DMS 273 treated with DMSO at 0.1 percent for 48 hours (cell line): ENCODE measurements at places on chromosomes 11 and 22.
A peak's percentile ranks its signal among the peaks of the same experiment; 100 is the strongest.

DNA sequence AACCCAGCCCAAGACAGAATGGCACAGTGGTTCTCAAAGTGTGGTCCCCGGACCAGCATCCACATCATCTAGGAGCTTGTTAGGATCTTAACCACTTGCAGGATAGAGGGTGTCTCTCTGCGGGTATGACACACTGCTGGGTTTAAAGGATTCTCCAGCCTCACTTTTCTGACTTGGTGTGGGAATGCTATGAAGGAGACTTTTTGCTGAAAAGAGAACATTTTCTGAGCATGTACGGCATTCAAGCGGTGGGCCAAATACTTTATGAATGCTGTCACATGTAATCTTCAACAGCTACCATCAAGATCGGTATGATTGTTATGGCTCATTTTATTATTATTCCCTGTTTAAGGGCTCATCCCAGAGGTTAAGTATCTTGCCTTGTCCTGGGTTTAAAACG is 1.8 kb upstream of the CD82 start:
- no peak for DNase-seq

- DNase-seq: no peak
Observed at GRCh38 chr22:17664414-17665055, 26.0 kb downstream of the BCL2L13 start.

- DNase-seq: no peak
Observed at GRCh38 chr22:24083361-24083760, 72.3 kb downstream of the CABIN1 start.

DNA sequence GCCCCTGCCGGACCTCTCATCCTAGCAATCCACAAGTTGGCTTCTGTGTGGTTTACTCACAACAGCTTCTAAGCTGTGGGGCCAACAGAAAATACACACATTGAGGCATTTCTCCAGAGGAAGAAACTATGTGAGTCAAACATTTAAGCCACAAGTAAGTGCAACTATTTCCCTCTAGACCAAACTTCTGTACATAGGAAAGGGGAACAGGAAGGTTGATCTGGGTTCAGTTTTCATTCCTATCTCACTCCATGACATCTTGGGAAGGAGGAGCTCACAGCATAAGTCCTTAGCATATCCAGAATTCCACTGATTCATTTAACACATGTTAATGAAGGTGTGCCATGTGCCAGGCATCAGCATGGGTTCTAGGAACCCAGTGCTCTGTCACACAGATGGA is 72.8 kb upstream of the PICALM start:
- DNase-seq: no peak

GRCh38 chr11:46528445-46529094 is 65.3 kb downstream of the AMBRA1 start:
- DNase-seq: no peak

- DNase-seq: no peak
Observed at GRCh38 chr11:108803776-108804175, 138.9 kb downstream of the DDX10 start.

DNA sequence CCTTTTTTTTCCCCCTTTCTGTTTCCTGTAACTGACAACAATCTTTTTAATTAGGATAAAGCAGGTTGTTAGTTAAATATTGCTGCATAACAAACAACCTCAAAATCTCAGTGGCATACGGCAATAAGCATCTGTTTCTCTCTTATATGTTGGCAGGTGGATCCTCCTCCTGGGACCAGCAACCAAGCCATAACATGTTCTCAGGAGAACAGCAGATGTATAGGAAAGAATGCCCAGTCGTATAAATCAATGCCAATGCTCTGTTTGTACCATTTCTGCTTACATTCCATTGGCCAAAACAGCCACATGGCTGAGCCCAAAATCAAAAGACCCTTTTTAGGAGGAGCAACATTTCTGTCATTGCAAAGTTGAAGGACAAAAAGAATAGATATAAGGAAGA is 445.7 kb downstream of the AASDHPPT start:
- DNase-seq: peak; percentile 69

DNA sequence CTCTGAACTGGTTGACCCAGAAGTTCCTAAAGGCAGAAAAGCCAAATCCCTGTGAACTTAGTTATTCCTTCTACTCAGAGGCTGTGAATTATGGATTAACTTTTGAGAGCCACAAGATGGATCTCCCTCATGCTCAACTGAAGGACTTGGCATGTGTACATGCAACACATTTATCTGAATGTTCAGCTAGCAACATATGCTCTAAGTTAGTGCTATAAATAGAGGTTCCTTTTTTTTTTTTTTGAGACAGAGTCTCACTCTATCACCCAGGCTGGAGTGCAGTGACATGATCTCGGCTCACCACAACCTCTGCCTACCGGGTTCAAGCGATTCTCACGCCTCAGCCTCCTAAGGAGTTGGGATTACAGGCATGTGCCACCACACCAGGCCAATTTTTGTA is 40.1 kb downstream of the EIF4ENIF1 start:
- DNase-seq: no peak

DNA sequence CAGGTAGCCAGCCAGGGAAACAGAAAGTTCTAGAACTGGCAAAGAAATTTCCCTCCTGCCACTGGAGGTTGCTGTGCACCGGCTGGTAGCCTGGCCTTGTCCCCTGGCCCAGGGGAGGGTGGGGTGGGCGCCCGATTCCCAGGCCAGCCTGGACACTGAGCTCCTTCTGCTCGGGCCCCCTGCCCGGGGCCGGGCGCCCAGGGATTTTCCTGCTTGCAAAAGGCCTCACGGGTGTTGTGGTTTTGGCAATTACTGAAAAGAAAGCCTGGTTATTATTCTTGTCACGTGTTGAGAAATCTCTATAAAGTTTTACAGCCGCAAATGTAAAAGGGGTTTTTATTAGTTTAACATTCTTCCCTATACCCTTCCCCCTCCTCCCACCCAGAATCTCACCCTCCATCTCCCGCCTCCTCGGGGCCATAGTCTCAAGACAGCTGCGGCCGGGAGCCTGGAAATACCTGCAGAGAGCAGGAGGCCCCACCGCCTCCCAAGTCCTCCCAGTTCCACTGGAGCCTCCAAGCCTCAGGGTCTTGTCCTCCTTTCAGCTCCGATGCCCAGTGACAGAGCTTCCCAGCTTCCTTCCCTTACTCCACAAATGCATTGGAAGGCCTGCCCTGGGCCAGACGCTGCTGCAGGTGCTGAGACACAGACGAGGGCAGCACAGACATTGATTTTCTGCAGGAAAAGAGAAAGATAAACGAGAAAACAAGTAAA is 1515.6 kb downstream of the TBC1D22A start:
- no peak for DNase-seq

GRCh38 chr11:36455658-36456111 is 54.4 kb downstream of the TRAF6 start:
- DNase-seq: no peak

GRCh38 chr22:50027639-50028537 is 15.3 kb upstream of the IL17REL start:
- DNase-seq: peak; percentile 8

DNA sequence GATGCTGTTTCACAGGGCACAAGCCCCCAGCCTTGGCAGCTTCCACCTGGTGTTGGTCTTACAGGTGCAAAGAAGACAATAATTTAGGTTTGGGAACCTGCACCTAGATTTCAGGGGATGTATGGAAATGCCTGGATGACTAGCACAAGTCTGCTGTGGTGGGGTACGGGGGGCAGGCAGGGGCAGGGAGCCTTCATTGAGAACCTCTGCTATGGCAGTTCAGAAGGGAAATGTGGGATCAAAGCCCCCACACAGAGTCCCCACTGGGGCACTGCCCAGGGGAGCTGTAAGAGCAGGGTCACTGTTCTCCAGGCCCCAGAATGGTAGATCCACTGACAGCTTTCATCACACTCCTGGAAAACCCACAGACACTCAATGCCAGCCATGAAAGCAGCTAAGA is 686.5 kb downstream of the FAM181B start:
- no peak for DNase-seq

DNA sequence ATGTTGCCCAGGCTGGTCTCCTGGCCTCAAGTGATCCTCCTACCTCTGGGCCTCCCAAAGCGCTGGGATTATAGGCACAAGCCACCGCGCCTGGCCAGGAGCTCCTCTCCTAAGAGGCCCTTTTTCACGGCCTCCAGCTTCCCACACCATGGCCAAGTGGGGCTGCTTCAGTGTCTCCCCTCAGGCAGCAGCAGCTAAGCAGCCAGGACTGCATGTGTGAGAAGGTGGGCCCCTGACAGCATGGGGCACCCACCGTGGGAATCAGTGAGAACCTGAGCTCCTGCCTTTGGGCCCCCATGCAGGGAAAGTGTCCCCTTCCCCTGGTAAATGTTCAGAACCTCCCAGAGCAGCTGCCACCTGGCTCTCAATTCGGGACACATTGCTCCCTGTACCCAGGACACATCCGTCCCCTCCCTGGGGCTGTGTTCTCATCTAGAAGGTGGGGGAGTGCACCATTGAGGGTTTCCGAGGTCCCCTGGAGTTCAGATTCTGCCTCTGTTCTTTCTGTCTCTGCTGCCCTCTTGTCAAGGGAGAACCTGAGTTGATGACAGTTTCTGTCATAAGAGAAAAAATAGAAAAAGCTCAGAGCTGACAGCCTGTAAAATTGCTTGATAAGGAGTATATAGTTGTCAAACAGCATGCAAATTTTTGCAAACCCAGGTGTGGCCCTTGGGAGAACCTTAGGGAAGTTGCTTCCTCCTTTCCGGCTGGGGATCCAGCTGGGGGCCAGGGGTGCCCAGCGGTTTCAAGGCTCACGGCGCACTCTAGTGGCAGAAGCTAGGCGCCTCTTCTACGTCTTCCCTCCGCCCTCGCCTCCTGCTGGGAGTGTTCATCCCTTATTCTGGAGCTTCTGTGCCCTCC is 29.7 kb downstream of the FAM83F start:
- no peak for DNase-seq

DNA sequence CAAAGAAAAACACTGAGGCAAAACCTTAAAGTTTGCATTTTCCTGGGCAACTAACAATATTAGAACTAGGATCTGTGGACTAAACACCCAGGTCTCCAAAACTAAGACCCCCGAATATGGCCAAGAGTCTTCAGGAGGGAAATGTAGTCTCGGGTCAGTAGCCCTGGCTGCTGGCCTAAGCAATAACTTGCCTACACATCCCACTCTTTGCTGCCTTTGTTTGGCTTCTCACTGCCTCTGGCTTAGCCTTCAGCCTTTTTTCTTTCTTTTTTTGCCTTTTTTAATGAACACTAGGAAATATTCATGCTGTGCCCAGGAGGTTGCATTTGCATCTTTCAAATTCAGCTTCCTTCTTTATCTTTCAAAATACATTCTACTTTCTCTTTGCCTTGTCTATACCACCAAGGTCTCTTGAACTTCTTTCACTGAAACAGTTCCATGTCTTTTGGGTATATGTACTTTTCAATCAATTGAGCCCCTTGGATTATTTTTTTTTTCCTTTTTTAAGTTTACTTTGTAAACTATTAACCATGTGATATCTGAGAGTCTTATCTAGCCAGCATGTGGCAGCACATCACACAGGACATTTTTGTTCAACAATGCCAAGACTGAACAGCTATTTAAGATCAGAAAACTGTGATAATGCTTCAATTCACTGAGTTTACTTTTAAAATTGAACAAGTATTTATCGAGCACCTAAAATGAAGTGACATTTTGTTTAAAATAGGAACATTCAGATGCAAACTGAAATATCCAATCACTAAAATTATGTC is 165.0 kb upstream of the TRPC6 start:
- DNase-seq: no peak

- no peak for DNase-seq
Observed at GRCh38 chr11:130580372-130580771, 131.9 kb downstream of the ADAMTS15 start.

- DNase-seq: no peak
Observed at GRCh38 chr11:69863544-69864200, 44.5 kb upstream of the FGF3 start.

DNA sequence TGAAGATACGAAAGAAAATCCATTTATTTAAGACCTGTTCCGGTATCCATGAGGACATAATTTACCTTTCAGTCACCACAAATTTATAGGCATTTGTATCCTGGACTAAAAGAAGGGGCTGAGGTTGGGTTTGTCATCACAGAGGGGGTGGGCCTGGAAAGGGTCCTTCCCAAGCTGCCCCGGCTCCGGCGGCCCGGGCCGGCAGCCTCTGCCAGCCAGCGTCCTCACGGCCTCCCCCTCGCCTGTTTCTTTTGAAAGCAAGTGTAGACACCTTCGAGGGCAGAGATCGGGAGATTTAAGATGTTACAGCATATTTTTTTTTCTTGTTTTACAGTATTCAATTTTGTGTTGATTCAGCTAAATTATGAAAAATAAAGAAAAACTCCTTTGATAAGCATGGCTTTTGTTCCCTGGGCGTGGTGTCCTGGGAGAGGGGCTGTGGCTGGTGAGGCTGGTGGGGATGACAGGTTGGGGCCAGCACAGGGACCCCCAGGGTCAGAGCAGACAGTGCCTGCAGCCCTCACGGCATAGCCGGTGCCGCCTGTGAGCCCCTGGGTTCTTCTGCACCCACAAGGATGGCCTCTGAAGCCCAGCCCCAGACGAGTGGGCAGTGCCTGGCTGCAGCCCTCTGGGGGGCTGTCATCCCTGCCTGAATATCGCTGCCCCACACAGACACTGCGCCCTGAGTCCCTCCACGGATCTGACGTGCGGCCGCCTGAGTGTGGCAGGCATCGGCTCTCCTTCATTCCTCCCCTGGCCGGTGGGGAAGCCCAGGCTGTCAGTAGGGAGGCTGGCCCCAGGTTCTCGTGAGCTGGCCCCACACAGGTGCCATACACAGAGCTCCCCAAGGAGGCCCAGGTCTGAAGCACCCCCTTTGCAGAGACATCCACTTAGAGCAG is 1075.9 kb downstream of the BRD1 start:
- no peak for DNase-seq

DNA sequence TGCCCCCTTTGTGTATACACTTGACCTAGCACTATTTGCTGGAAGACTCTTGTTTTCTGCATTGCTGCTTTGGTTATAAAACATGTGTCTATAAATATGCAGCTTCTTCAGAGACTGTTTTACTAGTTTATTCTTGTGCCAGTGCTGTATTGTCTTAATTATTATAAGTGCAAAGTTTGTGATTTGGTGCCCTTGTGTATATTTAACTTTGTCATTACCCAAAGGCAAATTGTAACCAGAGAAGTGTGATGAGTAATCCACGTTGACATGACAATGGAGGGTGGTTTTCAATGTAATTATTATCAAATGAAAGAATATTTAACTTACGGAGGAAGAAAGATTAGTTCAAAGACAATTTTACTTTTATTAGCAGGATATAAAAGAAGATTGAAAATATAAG is 75.0 kb upstream of the PRODH start:
- DNase-seq: no peak

GRCh38 chr22:32904044-32904443 is 102.5 kb downstream of the TIMP3 start:
- no peak for DNase-seq
